ENCODE measurements at places on chromosomes 2 and 18.
A peak's percentile ranks its signal among the peaks of the same experiment; 100 is the strongest.

GRCh38 chr2:181554061-181554830, 97.1 kb downstream of the ITGA4 start:
- no peak for ATAC-seq

GRCh38 chr2:190121971-190122370, 59.4 kb upstream of the MSTN start:
- ATAC-seq, result no peak

- no peak for ATAC-seq
Observed at GRCh38 chr2:203327582-203327900, 653 bp upstream of the ABI2 start.

DNA sequence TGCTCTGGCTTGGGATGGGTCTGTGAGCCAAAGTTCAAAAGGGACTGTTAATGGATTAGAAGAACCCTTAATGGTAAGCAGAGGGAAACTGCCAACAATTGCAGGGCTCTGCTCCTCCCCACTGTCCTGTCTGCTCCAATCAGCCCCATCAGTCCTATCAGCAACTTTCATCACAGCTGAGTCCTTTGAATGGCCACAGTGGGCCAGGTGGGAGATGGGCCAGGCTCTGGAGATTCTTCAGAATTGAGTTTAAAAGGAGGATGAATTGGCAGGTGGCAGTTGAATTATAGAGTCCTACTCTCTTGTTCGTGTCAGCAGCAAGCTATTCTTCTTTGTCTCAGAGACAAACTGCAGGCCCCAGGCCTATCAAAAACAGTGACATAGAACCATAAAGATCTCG, 573.9 kb downstream of the EPHA4 start:
- no peak for ATAC-seq

GRCh38 chr2:179636100-179636980, 225.1 kb downstream of the ZNF385B start:
- ATAC-seq, result no peak

DNA sequence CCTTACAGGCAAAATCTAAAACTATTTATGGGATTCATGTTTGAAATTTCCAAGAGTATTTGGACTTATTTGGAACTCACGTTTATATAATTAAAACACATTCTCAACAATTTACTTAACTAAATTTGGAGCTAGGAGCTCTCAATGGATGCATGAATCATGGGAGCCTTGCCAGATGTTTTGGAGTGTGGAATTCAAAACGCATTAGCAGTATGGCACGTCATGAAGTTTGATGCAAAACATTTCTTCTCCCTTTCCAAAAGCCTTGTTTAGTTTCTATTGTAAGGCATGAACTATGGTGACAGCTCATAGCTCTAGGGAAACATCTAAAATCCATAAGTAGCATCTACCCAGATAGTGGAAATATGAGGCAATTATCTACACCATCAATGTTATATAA, 701.6 kb downstream of the SATB2 start:
- ATAC-seq, result no peak

- ATAC-seq, result no peak
Observed at GRCh38 chr2:11787991-11788390, 41.6 kb downstream of the LPIN1 start.

DNA sequence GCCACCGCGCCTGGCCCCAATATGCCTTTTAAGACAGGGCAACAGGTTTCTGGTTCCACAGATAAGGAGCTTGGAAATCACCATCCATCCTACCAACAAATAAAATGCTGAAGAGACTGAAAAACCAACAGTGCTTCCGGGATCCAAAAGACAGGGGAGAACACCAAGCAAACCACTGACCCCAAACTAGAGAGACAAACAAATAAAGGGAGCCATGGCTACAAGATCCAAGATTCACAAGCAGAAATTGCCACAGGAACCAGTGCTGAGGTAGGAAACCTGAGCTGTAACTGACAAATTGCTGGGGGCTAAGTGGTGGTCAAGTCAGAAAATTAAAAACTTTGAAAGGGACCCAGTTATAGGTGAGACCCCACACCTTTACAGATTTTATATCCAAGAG, 76.5 kb downstream of the ROCK2 start:
- ATAC-seq, result no peak

DNA sequence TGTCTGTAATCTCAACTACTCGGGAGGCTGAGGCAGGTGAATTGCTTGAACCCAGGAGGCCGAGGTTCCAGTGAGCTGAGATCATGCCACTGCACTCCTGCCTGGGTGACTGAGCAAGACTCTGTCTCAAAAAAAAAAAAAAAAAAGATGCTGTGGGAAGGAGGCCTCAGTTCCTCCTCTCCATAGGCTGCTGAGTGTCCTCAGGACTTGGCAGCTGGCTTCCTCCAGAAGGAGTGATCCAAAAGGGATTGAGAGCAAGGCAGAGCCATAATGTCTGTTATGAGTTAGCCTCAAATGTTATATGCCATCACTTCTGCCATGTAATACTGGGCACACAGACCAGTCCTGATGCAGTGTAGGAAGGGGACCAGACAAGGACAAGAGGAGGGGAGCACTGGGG, 6.6 kb upstream of the NPC1 start:
- ATAC-seq, result no peak

DNA sequence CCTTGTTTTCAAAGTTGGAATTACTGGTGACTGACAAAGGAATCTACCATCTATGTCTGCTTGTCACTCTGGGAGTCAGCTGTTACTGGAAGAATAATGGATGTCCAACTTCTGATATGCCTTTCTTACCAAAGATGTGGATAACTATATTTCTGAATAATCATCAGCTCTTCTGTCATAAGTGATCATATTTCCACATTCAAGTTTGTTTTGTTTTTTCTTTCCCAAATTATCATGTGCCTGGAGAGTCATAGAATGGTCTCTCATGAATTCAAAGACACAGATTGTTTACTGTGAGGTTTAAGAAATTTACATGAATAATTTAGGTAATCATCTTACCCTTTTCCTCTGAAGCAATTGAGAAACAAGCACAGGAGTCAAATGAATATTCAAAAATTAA, 986.7 kb upstream of the CDH2 start:
- no peak for ATAC-seq

GRCh38 chr2:29963972-29964570, 42.7 kb upstream of the ALK start:
- no peak for ATAC-seq

GRCh38 chr18:67133669-67134068, 382.9 kb downstream of the DSEL start:
- ATAC-seq, result no peak

DNA sequence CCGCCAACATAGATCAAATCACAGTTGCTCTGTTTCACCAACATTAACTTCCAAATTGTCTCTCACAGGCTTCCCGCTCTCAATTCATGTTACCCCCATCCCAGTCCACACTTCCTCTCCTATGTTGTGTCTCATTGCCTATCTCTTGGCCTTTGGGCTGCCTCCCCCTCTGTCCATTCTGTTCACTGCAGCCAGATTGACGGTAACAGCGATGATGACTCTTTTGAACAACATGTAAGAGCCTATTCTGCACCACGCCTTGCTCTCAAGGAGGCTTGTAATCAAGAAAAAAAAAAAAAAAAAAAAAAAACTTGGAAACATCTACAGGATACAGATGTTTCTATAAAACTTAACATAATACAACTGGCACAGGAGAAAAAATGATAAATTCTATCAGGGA, 77.3 kb upstream of the RMDN2 start:
- no peak for ATAC-seq

- no peak for ATAC-seq
Observed at GRCh38 chr2:164777847-164778461, 63.7 kb downstream of the COBLL1 start.

GRCh38 chr2:161208527-161209139, 48.4 kb downstream of the TANK start:
- ATAC-seq, result peak; percentile 71

DNA sequence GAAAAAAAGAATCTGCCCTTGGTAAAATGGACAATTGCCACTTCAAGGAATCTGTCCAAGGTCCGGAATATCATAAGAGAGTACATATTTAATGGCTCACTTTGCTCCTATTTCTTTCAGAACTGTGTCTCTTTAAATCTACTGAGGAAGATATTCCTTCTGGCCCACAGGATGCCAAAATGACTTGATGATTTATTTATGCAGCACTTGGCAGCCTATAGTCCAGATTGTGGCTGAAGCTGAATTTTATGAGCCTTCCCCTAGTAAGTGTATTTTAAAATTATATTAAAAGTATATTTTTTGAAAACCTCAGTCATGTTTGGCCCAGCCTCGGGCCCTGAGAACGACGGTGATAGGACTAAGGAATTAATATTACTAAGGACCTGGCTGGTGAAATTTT, 465.1 kb upstream of the HNRNPA3 start:
- no peak for ATAC-seq

GRCh38 chr2:222993920-222994650, 57.9 kb upstream of the KCNE4 start:
- ATAC-seq, result no peak

DNA sequence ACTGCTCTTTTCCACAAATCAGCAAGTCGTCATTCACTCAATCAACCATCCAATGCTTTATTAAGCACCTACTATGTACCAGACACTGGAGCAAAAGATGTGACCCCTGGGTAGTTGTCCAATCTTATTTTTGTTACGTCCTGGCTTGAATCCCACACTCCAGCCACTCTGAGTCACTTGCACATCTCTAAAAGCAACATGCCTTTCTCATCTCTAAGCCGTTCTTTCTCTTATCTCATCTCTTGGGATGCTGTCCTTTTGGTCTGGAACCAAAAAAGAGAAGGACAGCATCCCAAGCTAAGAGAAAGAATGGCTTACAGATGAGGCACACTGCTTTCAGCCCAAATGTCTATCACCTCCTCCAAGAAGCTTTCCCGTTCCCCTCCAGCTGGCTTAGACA, 58.8 kb downstream of the RNF152 start:
- ATAC-seq, result no peak

DNA sequence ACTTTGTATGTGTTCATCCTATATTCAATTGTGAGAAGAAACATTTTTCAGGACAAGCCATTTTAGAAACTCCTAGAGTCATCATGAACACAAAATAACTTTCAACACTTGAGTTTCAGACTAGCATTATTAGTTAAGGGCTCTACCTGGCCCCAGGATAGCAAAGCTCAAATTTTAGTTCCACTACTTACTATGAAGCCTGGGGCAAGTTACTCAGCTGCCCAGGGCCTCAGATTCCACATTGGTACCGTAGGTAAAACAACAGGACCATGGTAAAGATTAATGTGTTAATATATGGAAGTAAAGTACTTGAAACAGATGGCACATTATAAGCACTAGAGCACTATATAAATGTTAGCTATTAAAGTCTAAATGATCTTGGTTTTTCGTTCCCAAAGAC, 19.4 kb downstream of the MPPE1 start:
- no peak for ATAC-seq

GRCh38 chr18:36650266-36650665, 178.5 kb downstream of the TPGS2 start:
- ATAC-seq, result no peak

DNA sequence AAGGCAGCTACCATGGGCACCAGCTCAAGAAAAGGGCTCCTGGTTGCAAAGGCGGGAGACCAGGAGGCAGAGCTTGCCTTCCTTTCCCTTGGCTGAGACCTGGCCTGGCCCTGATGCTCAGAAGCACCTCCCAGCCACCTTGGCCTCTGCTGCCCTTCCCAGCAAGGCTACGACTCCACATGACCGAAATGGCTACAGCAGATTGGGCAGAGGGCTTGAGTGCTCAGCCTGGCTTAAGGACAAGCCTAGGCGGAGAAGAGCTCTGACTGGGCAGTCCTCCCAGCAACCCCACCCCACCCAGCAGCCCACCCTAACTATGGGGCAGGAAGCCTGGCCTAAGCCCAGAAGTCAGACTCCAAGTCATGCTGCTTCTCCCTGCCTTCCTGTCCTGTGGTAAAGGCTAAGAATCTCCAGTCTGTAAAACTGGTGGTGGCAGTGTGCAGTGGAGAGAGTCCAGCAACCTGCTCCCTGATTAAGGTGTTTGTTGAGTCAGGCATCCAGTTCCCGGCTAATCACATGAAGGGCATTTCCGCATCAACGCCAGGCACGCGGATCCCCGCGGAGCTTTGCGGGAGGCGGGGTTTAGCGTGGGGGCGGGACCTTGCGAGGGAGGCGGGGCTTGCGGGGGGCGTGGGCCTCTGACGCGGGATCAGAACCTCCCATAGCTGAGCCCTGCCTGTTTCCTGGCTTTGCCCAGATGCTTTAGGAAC, 256.0 kb downstream of the BCL11A start:
- ATAC-seq, result no peak

GRCh38 chr2:98647636-98648035, 39.2 kb downstream of the UNC50 start:
- ATAC-seq, result no peak

DNA sequence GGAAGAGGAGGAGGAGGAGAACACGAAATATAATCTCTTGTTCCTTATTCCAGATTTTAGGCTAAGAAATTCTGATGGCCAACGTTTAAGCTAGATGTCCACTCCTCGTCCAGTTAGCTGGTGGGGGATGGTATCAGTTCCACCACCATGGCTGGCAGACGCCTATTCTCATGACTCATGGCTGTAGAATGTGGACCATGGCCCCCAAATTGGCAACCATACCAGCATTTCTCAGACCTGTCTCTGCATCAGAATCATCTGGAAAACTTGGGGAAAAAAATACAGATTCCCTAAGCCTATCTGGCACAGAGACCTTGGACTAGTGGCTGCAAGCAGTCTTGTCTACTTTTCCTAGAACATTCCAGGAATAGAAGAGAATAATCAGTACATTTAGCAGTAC, 267.7 kb upstream of the SIX2 start:
- no peak for ATAC-seq

GRCh38 chr18:48037481-48038271, 107.2 kb upstream of the SMAD2 start:
- ATAC-seq, result no peak

Measured in activated T-helper 17 cell treated with anti-CD3 and anti-CD28 coated beads, Interleukin-2, amount 50 U/mL, for 72 hours (primary cell).